RCC 7860 (cell line): ENCODE measurements at places on chromosomes 12 and 14.

- no peak for DNase-seq
Observed at GRCh38 chr12:122322501-122322900, 56.2 kb upstream of the VPS33A start.

DNA sequence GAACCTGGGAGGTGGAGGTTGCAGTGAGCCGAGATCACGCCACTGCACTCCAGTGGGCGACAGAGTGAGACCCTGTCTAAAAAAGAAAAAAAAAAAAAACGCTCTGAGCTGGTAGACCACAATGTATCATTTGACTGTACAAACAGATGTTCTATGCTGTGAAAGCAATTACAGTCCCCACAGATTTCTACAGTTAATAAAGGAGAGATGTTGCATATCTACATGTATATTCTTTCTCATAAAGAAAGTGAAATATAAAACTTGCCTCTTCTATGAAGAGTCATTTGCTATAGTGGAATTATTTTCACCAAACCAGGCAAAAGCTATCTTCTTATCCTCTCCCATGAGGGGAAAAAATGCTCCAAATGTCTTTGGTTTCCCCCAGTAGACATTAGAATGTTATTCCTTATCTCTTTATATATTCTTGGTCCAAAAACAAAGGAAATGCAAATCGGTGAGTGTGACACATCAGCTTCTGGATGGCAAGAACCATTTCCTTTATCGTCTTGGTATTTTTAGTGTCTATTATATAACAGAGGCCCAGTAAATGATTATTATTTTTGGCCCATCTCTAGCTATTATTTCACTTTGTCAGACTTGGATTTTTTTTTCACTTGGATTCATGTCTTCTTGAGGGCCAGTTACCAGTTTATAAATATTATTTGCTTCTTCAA is 230.4 kb downstream of the SSPN start:
- DNase-seq: no peak

DNA sequence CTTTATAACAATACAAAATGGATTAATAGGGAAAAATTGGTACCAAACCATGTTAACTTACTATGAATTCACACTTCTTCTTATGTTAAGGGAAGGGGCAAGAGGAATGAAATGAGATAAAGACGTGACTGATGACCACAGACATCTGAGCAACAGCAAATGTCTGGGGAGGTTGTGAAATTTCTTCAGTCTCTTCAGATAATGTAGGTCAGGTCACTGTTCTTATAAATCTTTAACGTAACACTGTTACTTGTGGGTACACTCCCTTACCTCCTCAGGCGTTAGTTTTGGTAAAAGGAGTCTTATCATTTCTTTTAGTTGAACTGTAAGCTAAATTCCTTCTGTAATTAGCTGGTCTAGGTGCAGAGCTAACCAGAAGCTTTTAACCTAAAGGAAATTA is 405.0 kb upstream of the LRFN5 start:
- DNase-seq: no peak

GRCh38 chr14:29264865-29265264 is 498.3 kb downstream of the FOXG1 start:
- no peak for DNase-seq

GRCh38 chr12:59240048-59240447 is 319.7 kb upstream of the LRIG3 start:
- no peak for DNase-seq

- DNase-seq: no peak
Observed at GRCh38 chr14:31106768-31107167, 80.6 kb upstream of the STRN3 start.

- no peak for DNase-seq
Observed at GRCh38 chr12:49873361-49873934, 30.3 kb downstream of the FAIM2 start.

DNA sequence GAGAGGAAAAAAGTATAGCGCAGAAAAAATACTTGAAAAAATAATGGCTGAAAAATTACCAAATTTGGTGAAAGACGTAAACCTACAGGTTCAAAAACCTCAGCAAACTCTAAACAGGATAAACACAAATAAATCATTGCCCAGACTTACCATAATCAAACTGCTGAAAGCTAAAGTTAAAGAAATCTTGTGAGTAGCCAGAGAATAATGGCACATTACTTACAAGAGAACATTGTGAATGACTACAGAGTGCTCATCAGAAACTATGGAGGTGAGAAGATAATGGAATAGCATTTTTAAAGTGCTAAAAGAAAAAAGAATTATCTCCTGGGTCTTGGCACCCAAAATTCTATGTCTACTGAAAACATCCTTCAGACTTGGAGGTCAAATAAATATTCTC is 36.0 kb downstream of the ATF1 start:
- no peak for DNase-seq

DNA sequence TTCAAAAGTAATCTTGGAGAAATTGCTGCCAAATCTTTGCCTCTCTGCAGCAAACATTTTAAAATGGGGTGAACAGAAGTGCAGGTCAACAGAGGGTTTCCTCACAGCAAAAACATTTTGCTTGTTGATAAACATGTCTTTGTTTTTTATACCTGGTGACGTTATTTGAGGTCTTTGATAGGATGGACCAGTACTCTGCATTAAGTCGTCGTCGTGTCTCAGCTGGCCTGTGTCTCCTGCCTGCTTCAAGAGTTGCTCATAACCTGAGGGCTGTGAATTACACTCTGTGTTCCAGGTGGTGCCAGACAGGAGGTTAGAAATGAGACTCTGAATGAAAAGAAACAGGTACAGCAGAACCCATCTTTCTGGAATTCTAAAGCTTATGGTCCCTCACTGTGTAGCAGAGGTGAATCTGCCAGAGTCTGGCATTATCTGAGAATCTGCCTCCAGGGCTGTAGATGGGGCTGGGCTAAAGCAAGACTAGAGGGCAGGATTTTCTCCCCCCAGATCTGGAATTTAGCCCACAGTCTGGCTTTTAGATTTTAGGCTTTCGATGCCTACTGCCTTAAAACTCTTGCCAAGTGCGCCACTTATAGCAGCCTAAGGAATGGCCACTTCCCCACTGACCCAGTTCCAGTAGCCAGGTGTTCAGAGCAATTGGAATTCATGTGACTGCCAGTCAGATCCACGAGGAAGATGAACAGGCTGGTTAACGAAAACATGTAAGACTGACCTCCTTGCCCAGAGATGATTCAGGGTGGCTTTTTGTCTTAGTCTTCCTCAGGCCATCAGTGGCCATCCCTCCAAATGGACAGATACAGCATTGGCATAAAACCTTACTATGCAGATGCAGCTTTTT is 161.2 kb downstream of the PRKCH start:
- no peak for DNase-seq

- no peak for DNase-seq
Observed at GRCh38 chr14:74134484-74134883, 49.7 kb downstream of the LIN52 start.

DNA sequence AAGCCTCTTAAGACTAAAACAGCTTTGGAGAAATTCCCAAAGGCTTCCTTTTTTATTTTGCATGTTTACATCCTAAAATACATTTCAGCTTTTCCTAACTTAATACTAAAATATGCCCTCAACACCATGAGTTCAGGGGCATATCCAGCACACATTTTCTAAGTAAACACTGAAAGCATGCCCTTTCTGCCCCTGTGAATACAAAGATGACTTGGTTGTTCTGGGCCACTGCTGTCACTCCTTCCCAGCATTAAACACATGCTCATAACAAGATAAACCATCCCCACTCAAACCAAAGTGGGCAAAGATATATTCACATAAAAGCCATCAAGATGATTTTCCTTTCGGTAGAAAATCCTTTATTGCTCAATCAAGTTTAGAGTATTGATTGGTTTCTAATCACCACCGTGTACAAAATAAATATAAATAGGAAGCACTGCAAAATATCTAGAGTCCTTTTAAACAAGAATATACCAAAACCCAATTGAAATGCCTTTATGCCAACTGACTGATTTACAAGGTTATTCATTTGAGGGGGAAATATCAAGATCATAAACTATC is 1.9 kb downstream of the CCNB1IP1 start:
- DNase-seq: no peak

DNA sequence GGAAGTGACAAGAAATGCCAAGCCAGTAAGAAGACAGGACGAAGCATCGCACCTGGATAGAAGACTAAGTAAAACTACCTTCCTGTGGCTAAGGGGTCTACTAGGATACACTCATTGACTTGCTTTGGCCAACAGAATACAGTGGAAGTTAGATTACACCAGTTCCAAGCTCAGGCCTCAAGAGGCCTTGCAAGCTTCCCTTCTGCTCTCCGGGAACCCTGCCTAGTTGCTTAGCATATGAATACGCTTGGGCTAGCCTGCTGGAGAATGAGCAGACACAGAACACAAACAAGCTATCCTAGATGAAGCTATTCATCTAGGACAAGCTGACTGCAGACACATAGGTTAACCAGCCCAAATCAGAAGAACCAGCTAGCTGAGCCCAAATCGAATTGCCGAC is 97.0 kb downstream of the DPF3 start:
- DNase-seq: no peak

DNA sequence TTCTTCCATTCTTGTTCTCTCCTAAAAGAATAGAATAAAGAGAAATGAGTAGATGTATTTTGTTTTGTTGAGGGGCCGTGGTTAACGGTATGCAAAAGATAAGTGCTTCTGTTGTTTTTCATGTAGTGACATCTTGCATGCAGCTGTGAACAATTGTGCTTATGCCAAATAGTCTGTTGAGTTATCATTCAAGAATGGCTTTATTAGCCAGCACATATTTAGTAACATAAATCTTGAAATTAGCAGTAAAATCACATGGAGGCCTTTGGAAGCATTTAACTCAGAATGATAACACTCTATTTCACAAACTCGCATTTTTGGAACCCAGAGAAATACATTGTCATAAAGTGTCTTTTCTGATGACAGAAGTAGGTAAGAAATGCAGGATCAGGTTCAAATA is 1772.0 kb upstream of the FLRT2 start:
- DNase-seq: no peak

GRCh38 chr14:95474486-95474885 is 42.0 kb downstream of the SYNE3 start:
- no peak for DNase-seq

- DNase-seq: no peak
Observed at GRCh38 chr14:64467101-64467500, 1.8 kb downstream of the AKAP5 start.

GRCh38 chr14:21092273-21093011 is 6.0 kb downstream of the ZNF219 start:
- peak; percentile 20 for DNase-seq

DNA sequence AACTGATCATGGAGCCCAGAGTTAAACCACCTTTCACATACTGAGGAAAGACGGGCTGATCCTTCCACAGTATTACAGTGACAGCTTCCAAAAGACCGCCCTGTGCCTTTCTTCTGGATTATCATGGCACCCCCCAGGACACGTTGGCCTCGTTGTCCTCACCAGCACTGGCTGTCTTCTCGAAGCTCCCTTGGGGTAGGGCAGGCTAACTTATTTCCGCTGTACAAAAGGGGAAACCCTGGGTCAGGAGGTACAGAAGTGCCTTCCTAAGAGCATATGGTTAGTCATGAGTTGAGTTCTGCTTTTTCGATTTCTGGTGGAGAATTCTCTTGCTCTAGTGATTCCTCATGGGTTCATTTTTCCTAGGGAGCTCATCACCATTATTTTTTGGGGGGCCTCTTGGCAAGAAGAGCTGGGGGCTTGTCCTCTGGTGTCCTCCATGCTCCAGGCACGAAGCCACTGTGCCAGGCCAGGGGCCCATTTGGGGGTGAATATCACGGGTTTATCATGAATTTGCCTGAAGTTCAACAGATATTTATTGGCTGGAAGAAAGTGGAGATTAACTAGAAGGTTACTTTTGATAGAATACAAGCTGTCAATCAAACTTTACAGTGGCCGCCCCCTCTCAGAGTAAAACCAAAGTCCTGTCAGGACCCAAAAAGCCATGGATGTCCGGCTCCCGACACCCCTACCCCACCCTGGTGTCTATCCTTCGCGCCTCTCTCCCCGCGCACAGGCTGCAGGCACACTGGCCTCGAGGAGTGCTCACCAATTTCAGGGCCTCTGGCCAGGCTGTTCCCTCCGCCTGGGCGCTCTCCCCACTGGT is 8.8 kb upstream of the TRAF3 start:
- DNase-seq: no peak

GRCh38 chr14:93042968-93043940 is 72.5 kb downstream of the ITPK1 start:
- peak; percentile 85 for DNase-seq

DNA sequence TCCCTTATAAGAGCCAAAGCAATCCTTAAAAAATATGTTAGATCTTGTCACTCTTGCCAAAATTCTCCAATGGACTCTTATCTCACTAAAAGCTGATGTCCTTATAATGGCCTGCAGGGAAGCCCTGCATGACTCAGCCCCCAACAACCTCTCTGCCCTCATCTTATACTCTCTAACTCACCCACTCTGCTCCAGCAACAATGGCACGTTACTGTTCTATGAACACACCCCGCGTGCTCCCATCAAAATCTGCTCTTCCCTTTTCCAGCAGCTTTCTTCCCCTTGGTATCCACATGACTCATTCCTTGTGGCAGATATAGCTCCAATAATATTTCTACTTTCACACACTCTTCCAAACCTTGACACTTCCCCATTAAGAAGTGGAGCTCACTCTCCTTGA is 108.1 kb downstream of the DENND5B start:
- DNase-seq: peak; percentile 25

- DNase-seq: peak; percentile 25
Observed at GRCh38 chr12:114774197-114774596, 90.2 kb upstream of the TBX3 start.

GRCh38 chr12:5910790-5911548 is 34.1 kb downstream of the ANO2 start:
- DNase-seq: no peak

DNA sequence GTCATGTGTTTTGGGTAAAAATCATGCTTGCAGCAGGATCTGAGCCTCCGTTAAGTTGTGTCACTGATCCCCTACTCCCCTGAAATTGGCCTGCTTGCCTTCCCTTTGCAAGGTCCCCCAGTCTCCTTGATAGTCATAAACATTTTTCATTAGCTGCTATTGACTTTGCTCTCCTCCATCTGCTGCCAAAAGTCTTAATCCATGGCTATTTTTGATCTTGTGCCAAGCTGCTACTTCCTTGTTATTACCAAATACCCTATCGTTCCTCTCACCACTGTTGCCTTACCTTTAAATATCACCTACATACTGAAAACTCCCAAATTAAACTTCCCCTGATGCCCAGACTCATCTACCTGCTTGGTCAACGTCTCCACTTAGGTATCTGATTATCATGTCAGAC is 148.3 kb downstream of the PHLDA1 start:
- no peak for DNase-seq

DNA sequence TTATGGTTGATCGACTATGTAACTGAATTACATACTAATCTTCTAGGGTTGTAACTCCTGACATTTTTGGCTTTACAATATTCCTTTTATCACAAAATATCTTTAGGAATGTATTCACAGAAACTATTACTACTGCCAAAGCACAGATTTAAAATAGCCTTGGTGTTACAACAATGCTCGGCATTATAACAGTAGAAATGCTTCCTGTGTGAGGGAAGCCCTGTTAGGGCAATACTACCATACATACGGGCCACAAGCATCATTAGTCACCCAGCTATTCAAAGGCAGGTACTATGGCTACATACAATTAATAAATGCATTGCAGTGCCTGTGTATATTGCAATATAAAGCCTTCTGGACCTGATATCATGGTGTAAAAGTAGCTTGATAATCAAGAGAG is 517.8 kb downstream of the C12orf50 start:
- DNase-seq: no peak

- no peak for DNase-seq
Observed at GRCh38 chr12:53004582-53004981, 1.7 kb upstream of the EIF4B start.
